Erythroblast (primary cell): ENCODE measurements at places on chromosomes 3 and 15.

DNA sequence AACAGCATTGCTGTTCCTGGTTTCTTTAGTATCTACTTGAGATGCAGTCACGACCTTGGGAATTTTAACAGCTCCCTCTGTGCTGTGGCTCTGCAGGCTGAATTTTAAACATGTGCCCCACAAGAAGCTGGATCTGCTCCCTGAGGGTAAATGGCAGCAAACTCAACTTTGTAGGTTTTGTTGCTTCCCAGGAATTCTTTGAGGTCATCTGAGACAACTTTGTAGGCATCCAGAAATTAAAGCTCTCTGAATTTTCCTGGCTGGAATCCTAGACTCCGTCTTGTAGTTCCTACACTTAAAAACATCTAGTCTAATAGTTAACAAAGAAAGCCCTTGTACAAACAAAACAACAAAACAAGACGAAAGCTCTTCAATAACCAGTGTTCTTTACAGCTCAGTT, 366.3 kb downstream of the FEZF2 start:
- DNase-seq, result no peak

- peak; percentile 31 for DNase-seq
Measured at GRCh38 chr15:67025719-67026609, 39.4 kb upstream of the SMAD3 start.

GRCh38 chr15:76846782-76847181, 58.4 kb downstream of the SCAPER start:
- no peak for DNase-seq

DNA sequence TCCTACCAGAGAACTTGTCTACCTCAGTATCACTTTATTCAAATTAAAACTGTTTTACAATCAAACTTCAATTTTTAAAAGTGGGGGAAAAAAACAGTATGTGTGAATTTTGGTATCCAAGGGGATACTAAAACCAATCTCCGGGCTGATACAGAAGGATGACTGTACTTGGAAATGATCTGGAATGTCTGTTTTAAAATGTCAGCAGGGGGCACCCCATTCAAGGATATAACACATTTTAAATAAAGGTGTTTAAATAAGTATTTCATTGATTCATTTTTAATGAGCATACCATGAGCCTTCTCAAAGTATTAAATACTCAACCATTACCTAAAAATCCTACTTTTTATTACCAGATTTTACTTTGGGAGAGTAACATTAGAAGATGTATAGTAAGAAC, 67.9 kb downstream of the ULK4 start:
- DNase-seq, result peak; percentile 60

DNA sequence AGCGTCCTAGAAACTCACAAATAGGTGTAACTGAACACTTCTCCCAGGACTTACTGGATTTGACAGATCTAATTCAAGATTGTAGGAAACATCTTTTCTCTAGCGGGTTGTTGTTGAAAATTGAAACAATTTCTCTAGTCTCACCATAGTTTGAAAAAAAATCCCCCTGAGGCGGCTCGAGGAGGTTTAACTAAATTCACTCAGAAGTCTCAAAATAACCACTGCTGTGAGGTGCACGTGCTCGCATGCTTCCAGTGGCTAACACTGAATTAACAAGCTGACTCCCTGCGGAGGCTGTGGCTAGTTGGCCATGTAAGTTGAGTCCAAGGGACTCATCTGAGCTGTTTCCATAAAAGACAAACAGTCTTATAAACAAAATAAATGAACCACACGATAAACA, 503.9 kb downstream of the OCA2 start:
- no peak for DNase-seq

- DNase-seq, result no peak
Measured at GRCh38 chr15:75237316-75237982, 20.7 kb upstream of the GOLGA6C start.

- DNase-seq, result peak; percentile 95
Measured at GRCh38 chr15:33955945-33956344, 12.4 kb upstream of the CHRM5 start.

- no peak for DNase-seq
Measured at GRCh38 chr3:65251375-65251774, 563.6 kb upstream of the ADAMTS9 start.

GRCh38 chr3:178342111-178342510, 194.1 kb upstream of the KCNMB2 start:
- no peak for DNase-seq

DNA sequence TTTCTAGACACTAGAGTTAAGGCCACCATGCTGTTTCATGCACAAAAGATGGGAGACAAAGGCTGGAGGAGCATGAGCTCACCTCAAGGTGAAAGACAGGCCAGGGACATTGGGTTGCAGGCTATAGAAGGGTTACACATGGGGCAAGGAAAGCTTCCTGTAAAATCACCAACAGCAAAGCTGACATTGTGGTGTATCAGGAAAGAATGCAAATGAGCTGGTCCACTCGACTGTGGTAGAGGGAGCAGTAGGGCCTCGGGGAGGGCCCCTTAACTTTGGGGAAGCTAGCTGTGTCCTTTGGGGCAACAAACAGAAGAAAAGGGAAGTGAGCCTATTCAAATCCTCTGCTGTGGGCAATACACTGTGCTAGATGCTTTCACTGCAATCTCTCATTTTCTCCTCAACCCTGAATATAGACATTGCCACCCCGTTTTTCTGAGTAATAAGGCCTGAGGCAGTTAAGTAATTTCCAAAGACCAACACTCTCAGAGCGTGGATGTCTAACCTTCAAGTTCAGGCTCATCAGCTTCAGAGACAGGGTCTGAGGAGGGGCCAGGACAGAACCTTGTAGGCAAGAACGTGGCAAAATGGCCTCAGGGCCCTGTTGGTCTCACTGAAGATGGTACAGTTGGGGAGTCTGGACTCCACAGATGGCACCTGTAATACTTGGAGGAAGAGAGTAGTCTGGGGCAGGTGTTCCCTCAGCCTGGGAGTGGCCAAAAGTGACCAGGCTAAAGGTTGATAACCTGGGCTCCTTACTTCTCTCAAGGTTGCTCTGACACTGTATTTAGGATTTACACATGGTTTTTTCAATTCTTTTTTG, 24.1 kb downstream of the CX3CR1 start:
- no peak for DNase-seq

GRCh38 chr15:41862515-41863116, 24.0 kb downstream of the PLA2G4B start:
- DNase-seq, result no peak

- peak; percentile 96 for DNase-seq
Measured at GRCh38 chr3:53350652-53351051, 3.3 kb upstream of the DCP1A start.

DNA sequence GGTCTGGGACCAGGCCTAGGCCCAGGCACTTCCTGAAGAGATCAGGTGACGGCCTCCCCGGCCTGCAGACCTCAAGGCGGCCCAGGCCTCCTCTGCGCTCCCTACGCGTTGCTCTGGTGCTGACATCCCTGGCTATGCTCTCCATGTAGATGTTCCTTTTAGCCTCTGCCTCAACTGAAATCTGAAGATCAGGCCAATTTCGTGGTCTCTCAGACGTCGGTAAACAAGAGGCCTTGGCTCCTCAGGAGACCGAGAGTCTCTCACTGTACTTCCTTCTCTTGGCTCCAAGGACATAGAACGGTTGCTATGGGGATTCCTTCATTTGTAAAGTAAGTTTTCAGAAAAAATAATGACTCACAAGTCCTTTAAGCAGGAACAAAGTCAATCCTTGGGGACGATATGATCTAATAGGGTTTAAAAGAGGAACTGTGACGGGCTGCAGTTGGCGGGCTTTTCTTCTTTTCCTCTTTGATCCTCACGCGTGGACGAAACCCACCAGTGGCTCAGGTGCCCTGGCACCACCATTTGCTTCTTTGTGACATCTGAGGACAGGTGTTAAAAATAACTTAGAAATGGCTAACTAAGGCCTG, 55.6 kb upstream of the CGNL1 start:
- no peak for DNase-seq

DNA sequence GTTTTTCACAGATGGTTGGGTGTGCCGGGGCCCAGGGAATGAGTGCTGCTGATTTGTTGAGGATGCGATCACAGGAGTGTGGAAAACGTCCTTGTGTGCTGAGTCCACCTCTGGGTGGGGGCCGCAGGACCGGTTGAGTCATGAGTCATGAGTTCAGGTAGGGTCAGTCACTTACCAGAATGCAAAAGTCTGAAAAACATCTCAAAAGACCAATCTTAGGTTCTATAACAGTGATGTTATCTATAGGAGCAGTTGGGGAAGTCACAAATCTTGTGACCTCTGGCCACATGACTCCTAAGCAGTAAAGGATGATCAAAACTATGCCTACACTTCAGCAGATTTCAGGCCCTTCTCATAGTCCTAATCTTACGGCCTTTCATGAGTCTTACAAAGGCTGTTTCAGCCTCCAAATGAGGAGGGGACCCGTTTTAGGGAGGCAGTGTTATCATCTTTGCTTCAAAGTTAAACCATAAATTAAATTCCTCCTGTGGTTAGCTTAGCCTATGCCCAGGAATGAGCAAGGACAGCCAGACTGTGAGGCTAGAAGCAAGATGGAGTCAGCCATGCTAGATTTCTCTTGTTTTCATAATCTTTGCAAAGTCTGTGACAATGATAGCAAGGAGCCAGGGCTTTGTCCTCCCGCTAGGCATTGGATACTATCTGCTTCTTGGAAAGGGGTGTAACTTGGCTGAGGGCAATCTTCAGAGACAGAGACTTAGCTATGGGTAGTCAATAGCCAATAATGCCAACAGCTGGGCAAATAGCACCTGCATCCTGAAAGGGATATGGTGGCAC, 30.6 kb upstream of the PIAS1 start:
- no peak for DNase-seq

GRCh38 chr3:122000936-122001605, 21.0 kb downstream of the ILDR1 start:
- DNase-seq, result no peak

GRCh38 chr15:90893175-90894090, 9.1 kb downstream of the FES start:
- no peak for DNase-seq

DNA sequence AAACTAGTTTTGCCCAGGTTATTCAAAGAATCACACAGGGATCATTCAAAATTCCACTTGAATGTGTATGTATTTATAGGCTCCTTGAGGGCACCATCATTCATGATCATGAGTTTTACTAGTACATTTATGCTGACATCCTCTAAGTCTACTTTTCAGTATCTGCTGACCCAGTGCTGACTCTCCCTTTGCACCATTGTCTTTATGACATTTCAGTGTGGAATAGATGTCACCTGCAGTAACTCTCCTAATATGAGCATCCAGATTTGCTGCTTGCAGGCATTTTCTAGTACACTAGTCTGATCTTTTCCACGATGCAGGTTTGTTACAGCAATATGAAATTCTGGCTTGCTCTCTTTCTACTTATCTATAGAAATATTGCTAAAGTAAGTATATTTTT, 1603.5 kb downstream of the SI start:
- DNase-seq, result no peak

DNA sequence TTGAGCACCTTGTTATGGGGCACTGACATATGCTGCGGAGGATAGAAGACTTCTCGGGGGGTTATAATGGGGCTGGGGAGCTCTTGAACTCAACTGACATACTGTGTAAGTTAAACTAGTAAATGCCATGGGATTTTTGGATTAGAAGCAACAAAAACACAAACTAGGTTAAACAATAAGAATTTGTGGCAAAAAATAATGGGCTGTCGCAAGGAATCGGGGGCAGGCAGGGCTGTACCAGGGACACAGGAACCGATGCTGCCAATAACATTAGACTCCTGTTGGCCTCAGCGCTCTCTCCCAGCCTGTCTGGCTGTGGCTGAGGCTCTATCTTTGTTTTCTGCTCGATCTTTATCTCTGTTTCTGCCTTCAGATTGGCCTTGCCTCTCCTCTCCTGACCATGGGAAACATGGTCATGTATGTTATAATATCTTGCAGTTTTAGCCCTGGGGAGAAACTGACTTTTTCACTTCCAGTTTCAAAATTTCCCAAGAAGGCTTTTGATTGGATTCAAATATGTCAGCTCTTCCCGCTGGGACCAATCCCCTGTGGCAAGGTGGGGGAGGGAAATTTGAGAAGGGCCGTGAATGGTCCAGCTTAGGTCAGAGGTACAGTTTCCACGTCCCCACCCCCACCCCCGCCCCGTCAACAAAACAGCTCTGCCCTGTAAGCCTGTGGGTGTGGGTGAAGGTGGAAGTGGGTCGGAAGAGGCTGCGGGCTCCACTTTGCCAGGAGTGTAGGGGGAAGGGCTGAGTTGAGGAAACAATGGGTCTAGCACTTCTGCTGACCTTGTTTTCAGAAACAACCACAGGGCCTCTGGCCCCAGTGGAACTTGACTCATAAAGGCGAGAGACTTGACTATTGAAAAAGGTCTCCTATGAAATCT, 161.1 kb upstream of the TBL1XR1 start:
- DNase-seq, result peak; percentile 89

DNA sequence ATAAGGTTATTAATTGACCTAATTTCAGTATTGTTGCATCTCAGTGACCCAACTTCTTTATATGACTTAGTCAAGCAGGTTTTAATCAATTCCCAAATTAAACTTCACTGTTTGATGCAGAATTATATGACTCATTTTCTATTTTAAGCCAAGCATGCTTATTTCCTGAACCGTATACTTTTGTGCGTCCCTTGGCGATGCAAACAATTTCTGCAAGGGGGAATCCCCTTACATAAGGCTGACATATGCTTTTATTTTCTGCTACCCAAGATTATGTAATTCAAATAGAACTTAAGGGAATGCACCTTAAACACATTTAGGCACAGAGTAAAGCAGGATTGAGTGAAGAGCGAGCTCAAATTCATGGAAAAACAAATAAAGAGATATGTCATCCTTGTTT, 303.9 kb downstream of the PDCD6IP start:
- DNase-seq, result no peak

GRCh38 chr15:48748535-48748934, 62.3 kb downstream of the CEP152 start:
- peak; percentile 19 for DNase-seq

DNA sequence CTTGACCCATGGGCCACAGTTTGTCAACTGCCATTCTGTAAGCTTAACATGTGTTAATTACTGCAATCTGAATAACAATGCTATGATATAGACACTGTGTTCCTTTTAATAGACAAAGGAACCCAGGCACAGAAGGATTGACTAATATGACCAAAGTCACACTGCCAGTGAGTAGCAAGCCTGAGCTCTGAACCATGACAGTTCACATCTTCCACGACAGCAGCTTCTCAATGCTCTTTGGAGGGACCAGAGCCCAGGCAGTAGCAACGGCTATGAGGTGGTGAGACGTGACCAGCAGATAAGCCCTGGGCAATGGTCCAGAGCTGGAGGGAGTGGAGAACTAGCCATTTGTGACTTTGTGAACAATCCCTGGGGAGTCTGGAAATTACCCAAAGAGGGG, 19.4 kb downstream of the CA12 start:
- DNase-seq, result peak; percentile 82

- peak; percentile 34 for DNase-seq
Measured at GRCh38 chr3:113136071-113136470, 75.3 kb upstream of the BOC start.

GRCh38 chr3:169668072-169668956, 4.8 kb upstream of the MECOM start:
- DNase-seq, result peak; percentile 51

GRCh38 chr15:58284293-58284692, 146.1 kb downstream of the AQP9 start:
- DNase-seq, result no peak

- no peak for DNase-seq
Measured at GRCh38 chr3:159250961-159251360, 449.1 kb downstream of the MFSD1 start.
